Hepatocyte (in vitro differentiated cells): ENCODE measurements at places on chromosomes 16 and 17. TPM values are rescaled to one million over a fixed set of nuclear protein-coding genes. Genes with fewer than 3 reads are reported as not detected.
A peak's percentile ranks its signal among the peaks of the same experiment; 100 is the strongest.

Gene ASPA
- polyA plus RNA-seq = 0.08 and 0.66 TPM in 2 replicates

Gene TBC1D28
- not detected in 2 replicates for polyA plus RNA-seq

GRCh38 chr17:76986365-76986764, 118.2 kb downstream of the MGAT5B start:
- peak; percentile 46 for DNase-seq

DNA sequence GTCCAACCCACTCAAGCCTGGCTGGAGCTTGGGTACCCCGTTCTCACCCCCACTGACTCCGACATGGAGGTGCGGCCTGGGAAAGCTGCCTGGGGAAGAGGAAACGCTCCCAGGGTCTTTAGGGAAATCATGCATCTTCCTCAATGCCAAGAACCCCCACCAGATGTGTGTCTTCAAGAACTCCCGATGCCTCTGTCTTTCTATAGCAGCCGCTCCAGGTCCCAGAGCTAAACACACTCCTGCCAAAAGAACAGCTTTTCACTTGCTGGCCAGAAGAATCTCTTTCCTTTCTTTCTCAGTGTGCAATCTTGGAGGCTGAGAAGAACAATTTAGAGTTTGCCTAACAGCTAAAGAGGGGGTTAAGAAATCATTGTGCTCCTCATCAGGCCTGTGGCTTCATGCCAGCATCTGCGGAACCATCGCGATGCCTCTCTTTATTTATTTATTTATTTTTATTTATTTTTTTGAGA, 41.1 kb upstream of the MTSS2 start:
- no peak for DNase-seq
